ENCODE measurements at places on chromosomes 16 and 17.

- no peak for DNase-seq
Observed at GRCh38 chr17:4548721-4549531, 6.3 kb downstream of the MYBBP1A start.

DNA sequence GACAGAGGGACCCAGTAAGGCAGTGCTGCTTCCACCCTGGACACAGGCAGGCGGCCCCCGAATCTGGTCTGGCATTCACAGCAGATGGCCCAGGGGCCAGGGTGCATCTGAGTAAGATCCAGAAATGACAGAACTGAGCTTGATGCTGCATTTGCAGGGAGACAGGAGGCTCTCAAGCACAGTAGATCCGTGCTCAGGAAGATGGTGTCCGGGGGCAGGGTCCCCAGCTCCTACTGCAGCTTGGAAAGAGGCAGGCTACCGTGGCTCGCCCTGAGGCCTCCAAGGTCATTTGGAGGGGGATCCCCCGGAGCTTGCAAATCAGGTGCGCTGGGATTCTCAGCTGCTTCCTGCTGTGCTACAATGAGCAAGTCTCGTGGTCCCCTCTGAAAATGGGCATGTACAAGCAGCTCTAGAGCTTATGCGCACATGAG, 2.2 kb downstream of the C16orf95 start:
- DNase-seq = no peak

DNA sequence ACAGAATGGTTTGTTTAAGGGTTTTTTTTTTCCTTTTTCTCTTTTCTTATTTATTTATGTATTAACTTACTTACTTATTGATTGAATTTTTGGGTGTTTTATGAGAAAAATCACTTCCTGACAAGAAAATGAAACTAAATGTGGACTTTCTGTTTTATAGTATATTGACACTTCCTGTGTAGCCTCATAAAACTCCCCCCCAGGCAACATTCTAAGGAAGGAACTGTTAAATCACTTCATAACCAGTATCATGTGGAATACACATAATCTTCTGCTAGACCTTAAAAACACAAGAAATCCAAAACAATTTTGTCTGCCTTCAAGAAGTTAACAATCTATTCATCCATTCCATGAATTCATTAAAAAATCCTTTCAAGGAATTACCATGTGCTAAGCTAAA, 164.1 kb upstream of the TOM1L1 start:
- no peak for DNase-seq

GRCh38 chr17:8707332-8708024, 37.2 kb downstream of the CCDC42 start:
- DNase-seq = no peak

- DNase-seq = no peak
Observed at GRCh38 chr16:27221576-27222248, 18.4 kb downstream of the KDM8 start.

- no peak for DNase-seq
Observed at GRCh38 chr16:31488468-31489297, 5.8 kb downstream of the SLC5A2 start.

All from LNCaP clone FGC (cell line).